Mesothelial cell of epicardium (in vitro differentiated cells): ENCODE measurements at places on chromosomes 7 and 10. TPM values are rescaled to one million over a fixed set of nuclear protein-coding genes. Genes with fewer than 3 reads are reported as not detected.
A peak's percentile ranks its signal among the peaks of the same experiment; 100 is the strongest.

GRCh38 chr7:107150375-107151073 is 18.3 kb upstream of the HBP1 start:
- DNase-seq = peak; percentile 53

DNA sequence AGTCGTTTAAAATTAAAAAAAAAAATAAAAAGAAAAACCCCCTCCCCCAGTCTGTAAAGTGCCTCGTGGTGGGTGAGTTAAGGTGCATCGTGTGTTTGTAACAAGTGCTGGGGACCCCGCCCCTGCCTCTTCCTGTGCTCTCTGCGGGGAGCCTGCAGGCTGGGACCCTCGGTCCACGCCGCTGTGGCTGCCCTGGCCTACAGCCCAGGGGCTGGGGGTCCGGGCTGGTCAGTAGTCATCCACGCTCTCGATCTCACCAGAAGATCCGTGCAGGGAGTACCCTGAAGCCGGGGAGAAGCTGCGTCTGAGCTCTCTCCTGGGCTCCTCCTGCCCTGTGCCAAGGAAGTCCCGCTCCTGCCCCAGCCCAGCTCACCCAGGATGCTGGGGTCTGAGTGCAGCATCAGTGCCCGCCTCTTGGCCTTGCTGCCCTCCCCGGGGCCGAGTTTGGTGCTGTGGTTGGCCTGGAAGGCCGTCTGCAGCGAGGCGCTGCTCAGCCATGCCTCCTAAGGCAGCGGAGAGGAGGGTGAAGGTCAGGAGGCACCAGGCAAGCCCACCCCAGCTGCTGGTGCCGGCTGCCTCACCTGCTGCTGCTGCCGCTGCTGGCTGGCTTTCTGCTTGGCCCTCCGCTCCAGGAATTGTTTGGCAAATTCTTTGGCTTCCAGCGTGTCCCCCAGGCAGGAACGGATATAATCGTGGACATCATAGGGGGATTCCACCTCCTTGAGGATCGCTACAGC is 8.1 kb downstream of the GNB2 start:
- DNase-seq = no peak

GRCh38 chr10:107415446-107415845 is 250.9 kb upstream of the SORCS1 start:
- DNase-seq = no peak

- DNase-seq = no peak
These were observed 235.5 kb downstream of the TNS3 start for GRCh38 chr7:47346377-47346914.

- DNase-seq = no peak
These were observed 759.4 kb downstream of the CNTNAP2 start for GRCh38 chr7:146875981-146876380.

DNA sequence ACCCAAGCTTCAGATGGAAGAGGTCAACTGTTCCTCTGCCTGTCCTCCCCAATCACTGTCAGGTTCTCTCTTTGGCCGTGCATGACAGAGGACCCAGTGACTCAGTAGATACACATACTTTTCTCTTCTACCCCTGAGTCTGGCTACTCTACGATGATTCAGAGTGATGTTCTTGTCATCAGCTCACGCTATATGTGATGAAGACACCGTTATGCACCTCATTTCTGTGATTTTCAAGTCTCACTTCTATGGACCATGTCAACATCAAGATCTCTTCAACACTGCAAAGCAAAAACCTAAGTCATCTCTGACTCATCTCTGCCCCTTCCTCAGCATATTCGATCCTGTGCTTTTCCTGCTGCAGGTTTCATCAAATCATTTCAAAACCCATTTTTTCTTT is 76.6 kb upstream of the DGKI start:
- no peak for DNase-seq

DNA sequence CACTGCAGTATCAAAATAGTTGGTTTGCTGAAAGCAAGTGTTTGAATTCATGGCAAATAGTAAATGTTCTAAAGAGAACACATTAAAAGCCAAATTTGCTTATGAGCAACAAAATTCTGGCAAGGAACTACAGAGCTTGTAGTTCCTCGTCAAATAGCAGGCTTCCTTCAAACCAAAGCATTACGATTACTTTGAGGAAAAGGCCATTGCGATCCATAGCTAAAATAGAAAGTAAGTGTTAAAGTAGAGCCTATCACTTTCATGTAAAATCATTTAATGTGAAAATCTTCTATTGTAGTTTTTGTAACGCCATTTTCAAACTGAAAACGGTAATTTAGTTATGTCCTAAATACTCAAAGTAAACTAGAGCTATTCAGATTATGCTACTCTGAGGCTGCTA is 20.1 kb downstream of the CACNA2D1 start:
- no peak for DNase-seq

- no peak for DNase-seq
These were observed 593.1 kb downstream of the SORCS1 start for GRCh38 chr10:106571192-106571946.

- no peak for DNase-seq
These were observed 13.9 kb downstream of the ARHGAP19 start for GRCh38 chr10:97278491-97278989.

GRCh38 chr10:29949411-29950011 is 109.9 kb downstream of the JCAD start:
- DNase-seq = no peak

GRCh38 chr10:2992401-2993198 is 74.7 kb upstream of the PFKP start:
- no peak for DNase-seq

DNA sequence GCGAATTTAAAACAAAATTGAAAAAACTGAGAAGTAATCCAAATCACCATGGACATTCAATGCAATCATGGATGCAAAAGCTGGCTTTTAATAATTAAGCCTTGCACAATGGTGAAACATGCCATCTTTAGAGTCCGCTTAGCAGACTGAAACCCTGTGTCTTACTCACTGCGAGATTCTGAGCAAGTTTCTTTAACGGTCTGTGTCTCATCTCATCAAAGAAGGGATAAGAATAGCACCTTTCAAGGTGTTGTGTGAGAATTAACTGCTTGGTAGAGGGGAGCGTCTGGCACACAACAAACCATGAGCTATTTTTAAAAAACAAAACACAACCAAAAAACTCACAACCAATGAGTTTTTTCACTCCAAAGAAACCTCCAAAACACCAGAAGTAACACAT is 21.4 kb downstream of the ACBD7 start:
- DNase-seq = no peak

- no peak for DNase-seq
These were observed 666 bp downstream of the SVIL start for GRCh38 chr10:29634105-29634504.

DNA sequence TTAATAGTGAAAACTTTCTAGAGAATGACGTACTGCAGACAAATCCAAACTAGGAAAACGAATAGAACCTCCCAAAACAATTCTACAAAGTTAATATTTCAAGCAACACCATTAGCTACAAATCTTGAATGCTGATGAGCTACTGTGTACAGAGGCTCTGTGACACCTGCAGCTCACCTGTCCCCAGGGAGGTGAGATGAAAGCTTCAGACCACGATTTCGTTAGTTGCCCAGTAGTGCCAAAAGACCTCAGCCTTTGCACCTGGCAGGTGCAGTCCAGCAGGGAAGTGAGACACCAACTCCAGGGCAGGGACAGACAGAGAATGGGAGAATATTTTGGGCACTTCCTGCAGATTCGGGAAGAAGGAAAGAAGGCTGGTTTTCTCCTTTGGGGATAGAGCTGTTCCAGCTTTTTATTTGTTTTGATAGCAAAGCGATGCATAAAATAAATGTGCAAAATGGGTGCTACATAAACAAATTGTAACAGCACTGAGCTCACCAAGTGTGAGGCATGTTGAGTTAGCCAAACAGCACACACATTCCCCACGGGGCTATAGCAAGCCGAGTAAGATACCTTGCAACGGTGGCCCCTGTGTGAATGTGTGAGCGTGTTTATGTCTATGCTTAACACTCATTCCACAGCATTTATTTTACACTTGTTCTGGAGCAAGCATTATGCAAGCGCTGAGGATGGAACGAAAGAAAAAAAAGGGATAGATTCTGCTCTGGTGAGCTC is 1024.8 kb upstream of the AUTS2 start:
- DNase-seq = no peak

DNA sequence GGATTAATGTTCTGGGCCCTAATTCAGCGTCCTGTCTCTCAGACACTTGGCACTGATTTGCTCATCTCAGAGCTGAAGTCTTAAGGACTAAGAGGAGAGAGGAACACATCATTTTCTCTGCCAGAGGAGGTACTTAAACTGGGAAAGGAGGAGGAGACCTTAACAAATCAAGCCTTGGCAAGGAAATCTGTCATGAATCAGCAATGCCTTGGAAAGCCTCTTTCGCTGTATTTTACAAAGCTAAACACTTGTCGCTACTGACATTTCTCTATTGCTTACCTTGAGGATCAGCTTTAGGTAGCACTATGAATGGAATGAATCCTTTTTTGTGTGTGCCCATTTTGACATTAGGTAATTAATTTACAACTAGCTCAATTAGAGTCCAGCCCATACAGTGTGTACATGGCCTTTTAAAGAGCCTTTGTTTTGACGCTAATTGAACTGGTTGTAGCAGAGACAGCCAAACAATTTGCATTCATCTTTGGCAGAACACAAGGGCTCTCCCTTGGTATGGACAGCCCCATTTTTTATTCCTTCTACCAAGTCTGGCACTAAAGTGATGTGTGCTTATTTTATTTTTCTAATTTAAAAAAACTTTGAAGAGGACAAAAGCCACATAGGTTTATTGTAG is 37.4 kb downstream of the AUTS2 start:
- DNase-seq = no peak

DNA sequence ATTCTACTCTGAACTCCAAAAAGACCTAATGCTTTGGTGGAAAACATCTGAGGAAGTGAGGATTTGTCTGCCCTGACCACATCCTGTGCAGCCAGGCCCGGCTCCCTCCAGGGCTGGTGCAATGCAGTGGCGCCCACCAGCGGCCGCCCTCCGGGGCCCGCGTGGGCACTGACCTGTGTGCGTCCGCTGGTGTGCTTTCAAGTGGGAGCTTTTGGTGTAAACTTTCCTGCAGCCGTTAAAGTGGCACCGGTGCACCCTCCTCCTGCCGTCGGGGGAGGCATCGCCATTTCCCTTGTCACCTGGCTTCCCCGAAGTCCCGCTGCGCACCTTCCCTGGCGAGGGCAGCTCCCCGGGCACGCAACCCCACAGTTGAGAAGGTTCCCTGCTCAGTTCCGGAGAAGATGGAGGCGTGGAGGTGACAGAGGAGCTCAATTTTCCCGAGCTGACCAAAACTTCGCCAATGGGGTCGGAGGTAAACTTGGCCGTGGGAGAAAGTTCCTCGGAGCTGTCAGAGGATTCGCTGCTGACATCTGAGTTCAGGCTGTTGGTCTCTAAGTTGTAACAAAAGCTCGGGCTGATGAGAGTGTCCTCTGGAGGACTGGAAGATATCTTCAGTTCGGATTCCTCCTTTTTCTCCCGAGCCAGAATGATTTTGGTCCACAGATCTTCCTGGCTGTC is 3.4 kb downstream of the KLF6 start:
- no peak for DNase-seq

The ADAM8 gene
- total RNA-seq = 14.3 to 16.9 TPM (median 16.9 TPM) in 3 replicates

The CALML5 gene
- 0.42 TPM in 1 of 3 replicates, not detected in the others for total RNA-seq

The PTF1A gene
- not detected in 3 replicates for total RNA-seq

The LZTS2 gene
- total RNA-seq = 107 to 111 TPM (median 110 TPM) in 3 replicates

The HHEX gene
- total RNA-seq = 0.13 to 0.31 TPM in 2 of 3 replicates, not detected in the other

The NRP1 gene
- total RNA-seq = 44.8 to 51.2 TPM (median 47.7 TPM) in 3 replicates

The GDF10 gene
- total RNA-seq = 1.7 to 2.1 TPM (median 1.8 TPM) in 3 replicates

The CEP41 gene
- 21.7 to 22.5 TPM (median 22.1 TPM) in 3 replicates for total RNA-seq
